Stimulated activated CD4-positive, alpha-beta T cell treated with anti-CD3 and anti-CD28 coated beads, Interleukin-1b, Interleukin-23, amount 100 ng/mL, for 1 hour (primary cell): ENCODE measurements at places on chromosomes 3 and 15.
A peak's percentile ranks its signal among the peaks of the same experiment; 100 is the strongest.

- DNase-seq, result no peak
Measured at GRCh38 chr15:49040151-49040550, 6.1 kb downstream of the SECISBP2L start.

DNA sequence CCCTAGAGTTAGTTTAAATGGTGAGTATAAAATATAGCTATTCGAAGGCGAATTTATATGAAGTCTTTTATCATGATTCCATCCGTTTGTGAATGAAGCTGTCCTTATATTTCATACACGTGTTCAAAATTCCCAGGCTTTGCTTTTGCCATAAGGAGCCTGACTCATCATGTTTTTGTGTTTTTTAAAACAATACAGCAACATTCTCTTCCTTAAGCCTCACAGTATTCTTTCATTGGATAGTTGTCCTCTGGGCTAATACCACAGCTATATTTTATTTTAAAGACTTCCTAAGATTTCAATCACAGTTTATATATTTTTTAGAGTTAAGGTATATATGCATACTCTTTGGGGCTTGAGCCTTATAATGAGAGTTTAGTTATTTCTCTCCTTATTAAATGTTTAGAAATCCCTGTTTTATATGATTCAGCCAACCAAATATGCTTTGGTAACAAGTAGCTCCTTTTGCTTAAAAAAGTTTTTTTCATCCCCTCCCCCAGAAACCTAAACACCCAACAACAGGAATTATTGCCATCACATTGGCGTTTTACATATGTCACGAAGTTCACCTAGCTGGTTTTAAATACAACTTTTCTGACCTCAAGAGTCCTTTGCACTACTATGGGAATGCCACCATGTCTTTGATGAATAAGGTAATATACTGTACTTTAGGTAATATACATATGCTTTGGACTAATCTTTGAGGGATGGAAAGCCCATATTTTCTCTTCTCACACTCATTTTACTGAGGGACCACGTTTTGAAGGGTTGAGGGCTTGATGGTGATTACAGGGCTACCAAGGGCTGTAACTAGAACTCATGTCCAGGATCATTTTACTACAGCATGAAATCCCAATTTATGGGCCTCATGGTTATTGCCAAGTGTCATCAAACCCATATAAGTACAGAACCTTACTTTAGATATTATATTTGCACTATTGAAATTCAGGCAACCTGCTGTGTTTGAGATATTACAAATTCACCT is 28.5 kb downstream of the ST3GAL6 start:
- DNase-seq, result no peak

DNA sequence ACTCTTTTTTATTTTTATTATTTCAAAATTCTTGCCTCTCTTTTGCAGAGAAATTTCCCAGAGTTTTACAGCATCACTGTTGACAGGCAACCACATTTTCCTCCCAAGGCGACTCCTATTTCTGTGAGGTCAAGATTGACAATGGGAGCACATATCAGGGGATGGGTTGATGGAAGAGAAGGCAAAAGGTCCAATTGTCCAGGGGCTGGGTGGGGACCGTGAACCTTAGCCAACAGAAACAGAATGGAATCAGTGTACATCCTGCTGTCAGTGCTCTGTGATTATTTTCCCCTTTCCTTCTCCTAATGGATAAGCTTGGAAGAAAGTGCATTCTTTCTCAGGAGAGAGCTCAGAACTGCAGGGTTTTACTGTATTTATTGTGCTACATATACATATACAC is 42.4 kb downstream of the CNTN6 start:
- no peak for DNase-seq

DNA sequence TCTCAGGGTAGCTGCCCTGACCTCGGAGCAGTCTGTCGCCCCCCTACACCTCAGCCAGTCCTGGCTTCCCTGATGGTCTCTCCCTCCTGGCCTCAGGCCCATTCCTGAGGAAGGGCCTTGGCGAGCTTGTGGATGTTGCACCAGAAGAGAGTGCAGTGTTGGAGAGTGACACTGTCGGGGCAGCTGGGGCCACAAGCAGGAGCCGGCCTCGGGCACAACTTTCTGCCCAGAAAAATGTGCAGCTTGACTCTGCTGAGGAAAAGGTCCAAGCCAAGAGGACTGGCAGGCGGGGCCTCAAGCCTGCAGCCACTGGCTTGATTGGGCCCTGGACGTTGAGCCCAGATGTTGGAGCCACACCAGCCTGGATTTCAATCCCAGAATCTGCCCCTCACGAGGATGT is 12.8 kb downstream of the HEMK1 start:
- no peak for DNase-seq

GRCh38 chr3:100105501-100105900 is 8.8 kb downstream of the FILIP1L start:
- DNase-seq, result no peak

DNA sequence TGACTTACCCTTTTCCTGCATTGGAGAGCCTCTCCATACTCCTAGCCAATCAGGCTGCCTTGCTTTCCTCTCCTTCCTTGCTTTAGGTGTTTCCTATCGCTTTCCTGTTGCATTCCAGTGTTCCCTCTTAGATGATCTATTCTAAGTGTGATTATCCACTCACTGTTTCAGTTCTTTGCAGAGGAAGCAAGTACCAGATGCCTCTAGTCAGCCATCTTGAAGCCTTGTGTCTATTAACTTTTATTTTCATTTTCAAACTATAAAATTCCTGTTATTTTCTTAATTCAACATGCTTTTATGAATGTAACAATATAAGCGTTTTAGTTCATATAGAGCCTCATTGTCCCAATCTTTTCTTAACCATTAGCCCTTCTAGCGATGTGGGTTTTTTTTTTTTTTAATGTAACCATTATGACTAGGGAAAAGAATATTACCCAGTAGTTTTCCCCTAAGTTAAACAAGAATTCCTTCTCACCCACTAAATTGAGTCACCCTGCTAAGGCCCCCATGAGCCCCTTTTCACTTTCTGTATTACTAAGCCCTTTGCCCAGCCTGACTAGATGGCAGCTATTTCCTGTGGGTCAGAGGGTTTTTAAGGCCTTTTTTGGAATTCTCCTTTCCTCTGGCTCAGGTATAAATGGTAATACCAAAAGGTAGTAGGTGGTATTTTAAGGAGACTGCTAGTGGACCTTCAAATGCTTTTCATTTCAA is 229.4 kb upstream of the CTNNB1 start:
- no peak for DNase-seq

GRCh38 chr3:124593442-124593829 is 136.8 kb upstream of the UMPS start:
- DNase-seq, result no peak

GRCh38 chr15:99963096-99963825 is 230.0 kb upstream of the LYSMD4 start:
- no peak for DNase-seq

- DNase-seq, result no peak
Measured at GRCh38 chr15:101496198-101496986, 6.9 kb upstream of the PCSK6 start.

- DNase-seq, result no peak
Measured at GRCh38 chr15:73142802-73143762, 90.8 kb downstream of the NEO1 start.

DNA sequence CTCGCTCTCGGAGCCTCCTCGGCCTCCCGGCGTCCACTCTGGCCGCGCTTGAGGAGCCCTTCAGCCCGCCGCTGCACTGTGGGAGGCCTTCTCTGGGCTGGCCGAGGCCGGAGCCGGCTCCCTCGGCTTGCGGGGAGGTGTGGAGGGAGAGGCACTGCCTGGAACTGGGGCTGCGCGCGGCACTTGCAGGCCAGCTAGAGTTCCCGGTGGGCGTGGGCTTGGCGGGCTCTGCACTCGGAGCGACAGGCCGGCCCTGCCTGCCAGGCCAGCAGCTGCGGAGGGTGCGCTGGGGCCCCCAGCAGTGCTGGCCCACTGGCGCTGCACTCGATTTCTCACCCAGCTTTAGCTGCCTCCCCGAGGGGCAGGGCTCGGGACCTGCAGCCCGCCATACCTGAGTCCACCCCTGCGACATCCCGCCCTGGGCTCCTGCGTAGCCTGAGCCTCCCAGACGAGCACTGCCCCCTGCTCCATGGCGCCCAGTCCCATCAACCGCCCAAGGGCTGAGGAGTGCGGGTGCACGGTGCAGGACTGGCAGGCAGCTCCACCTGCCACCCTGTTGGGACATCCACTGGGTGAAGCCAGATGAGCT is 765.0 kb downstream of the IGSF11 start:
- DNase-seq, result no peak

DNA sequence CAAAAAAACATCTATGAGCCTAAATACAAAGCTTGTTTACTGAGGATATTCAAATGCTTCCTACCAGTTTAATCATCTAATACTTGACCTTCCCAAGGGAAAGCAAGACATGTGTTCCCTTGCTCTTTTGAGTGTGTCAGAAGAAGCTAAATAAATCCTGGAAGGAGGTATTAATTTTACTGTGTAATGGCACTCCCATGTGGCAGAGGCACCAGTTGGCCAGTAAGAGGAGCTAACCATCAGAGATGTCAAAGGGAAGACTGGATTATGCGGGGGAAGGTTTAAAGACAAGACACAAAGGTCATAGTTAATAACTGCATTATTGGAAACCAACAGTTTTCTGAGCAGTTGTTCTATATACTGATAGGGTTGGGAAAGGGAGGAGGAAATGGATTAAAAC is 125.1 kb downstream of the SUCLG2 start:
- no peak for DNase-seq

- DNase-seq, result no peak
Measured at GRCh38 chr3:188955919-188956318, 215.9 kb upstream of the TPRG1 start.

GRCh38 chr3:77686560-77686959 is 646.7 kb downstream of the ROBO2 start:
- DNase-seq, result no peak

GRCh38 chr3:99172736-99173657 is 271.5 kb upstream of the DCBLD2 start:
- peak; percentile 0 for DNase-seq

- no peak for DNase-seq
Measured at GRCh38 chr3:157115069-157116006, 44.6 kb downstream of the CCNL1 start.

DNA sequence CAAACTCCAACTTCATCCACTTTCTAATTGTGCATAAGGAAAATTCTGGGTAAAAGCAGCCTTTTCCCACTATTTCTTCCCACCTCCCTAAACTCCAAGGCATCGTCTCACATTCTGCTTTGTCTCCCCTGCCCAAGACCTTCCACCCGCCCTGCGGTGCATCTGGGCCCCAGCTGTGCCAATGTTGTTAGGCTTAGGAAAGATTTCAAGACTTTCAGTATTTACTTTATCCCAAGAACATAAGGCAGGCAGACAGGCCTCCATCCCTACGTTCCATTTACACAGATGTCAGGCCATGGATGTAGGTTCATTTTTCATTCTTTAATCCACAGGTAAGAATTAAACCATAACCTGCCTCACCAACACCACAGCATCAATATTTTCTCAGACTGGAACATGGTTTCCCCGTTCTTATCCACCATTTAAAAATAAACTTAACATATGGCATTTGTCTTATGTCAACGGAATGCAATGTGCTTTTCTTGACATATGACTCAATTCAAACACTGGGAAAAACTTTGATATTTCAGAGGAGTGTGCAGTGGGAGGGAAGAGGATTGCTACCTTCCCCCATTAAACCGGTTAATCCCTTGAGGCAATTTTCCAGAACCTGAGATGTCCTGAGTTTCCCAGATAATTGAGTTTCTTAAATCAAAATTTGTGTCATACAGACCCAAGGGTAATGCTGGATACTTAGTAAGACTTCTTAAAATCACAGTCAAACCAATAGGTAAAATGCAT is 238.0 kb upstream of the LRIG1 start:
- no peak for DNase-seq

GRCh38 chr3:70916375-70917055 is 604.1 kb upstream of the MDFIC2 start:
- no peak for DNase-seq

DNA sequence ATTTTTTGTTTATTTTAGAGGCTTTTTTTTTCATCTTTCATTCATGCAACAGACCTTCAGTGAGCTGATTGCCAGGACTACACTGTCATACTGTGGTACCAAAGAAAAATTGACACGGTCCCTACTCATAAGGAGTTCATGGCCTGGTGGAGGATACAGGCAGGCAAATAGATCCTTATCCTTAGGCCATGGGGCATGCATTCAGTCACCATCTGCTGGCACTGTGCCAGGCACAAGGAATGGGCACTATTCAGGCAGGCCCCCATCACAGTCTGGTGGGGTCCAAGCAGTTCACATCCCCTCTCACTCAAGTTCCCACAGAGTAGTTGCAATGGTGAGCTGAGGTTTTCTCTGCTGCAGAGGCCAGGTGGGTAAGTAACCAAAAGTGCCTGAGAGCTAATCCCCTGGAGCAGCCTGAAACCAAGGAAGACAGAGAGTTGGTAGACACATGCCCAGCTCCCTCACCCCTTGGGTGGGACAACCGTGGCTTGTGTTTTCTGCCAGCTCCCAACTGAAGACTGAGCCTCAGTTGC is 17.3 kb downstream of the CISH start:
- no peak for DNase-seq
